Urinary bladder (tissue), 4 donors: ENCODE measurements at places on chromosomes 3 and 15.

- no peak for DNase-seq
Observed at GRCh38 chr3:184405075-184406030, 25.5 kb downstream of the CHRD start.

DNA sequence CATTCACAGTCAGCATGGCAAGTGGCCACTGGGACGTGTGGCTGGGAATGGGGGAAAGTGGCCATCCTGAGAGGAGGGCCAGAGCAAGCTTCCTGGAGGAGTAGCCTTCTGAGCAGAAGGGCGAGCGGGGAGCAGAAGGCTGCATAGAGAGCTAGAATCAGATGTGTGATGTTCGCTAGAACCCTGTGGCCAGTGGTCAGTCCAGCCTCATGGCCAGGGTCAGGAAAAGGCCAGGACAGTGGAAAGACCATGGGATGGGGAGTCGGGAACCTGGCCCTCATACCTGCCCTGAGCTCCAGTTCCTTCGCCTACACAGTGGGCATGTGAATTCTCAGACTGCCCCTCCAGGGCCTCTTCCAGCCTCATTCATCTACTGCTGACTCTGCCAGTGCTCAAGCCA lies 102.4 kb downstream of the DNAJB8 start:
- DNase-seq, result no peak

GRCh38 chr3:151501171-151501922 lies 40.5 kb upstream of the IGSF10 start:
- no peak for DNase-seq

DNA sequence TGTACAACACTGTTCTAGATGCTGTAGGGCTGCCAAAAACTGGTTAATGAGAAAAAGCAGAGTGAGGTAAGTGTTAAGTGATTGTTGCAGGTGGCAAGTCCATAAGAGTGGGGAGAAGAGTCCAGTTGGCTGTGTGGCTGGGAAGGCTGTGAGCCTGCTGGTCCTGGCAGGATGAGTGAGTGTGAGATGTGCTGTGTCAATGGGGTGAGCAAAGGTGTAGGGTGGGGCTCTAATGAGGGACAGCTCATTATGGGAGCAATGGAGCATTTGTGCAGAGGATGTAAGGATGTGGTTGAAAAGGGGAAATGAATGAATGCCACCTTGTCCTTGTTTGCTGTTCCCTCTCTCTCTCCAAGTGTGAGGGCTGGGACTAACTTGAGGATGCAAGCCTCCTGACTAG lies 145.3 kb upstream of the ROPN1 start:
- no peak for DNase-seq

GRCh38 chr3:46928282-46928681 lies 48.3 kb downstream of the CCDC12 start:
- DNase-seq, result no peak

DNA sequence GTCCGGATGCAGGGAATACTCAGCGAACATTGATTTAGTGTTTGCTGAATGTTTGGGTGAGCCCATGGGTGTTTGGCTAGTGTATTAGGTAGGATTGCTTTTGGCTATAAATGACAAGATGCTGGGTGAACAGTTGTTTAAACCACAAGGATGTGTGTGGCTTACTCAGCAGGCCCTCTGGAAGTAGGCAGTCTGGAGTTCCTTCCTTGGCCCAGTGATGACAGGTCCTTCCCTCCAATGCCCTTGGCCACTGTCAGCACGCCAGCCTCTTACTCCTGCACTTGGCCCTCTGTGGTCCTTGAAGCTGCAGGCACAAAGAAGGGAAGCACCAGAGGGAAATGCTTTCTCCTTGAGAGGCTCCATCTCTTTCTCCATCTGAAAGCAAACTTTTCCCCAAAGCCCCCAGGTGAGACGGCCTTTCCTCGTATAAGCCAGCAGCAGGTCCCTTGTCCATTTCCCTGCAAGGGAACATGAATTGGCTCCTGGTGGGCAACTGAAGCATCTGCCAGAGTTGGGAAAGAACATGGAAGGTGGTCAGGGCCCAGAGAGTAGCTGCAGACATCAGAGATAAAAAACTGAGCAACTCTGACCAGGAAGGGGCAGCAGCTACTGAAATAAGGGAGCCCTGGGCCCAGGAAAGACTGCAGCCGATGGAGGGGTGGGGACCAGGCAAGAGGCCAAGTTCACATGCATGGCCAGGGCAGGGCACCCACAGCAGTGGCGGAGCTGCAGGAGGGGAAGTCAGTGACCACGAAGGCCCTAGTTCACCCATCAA lies 105.0 kb downstream of the TPRA1 start:
- no peak for DNase-seq

GRCh38 chr3:194204042-194204987 lies 68.4 kb downstream of the HES1 start:
- DNase-seq, result no peak

GRCh38 chr15:60720086-60720485 lies 241.1 kb upstream of the ICE2 start:
- DNase-seq, result no peak

DNA sequence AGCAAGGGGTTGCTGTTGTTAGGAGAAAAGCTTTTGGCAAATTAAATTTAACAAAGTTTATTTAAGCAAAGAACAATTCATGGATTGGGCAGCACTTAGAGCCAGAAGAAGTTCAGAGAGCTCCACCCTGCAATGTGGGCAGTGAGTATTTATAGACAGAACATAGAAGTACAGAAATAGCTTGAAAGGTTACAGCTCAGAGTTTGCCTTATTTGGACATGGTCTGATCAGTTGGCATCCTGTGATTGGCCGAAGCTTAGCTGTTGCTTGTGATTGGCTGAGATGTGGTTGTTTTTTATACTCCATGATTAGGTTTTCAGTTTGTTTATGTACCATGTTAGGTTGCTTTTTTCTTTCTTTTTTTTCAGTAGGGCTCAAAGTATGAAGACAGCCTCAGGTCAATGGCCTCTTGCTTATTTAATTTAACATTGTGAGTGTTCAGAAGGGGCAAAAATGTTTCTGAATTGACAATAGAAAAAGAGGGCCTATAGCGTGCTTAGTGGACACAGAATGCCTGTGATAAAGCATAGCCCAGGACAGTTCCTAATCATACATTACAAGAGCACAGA lies 293.8 kb downstream of the IGSF11 start:
- no peak for DNase-seq

GRCh38 chr3:161345023-161345422 lies 26.3 kb downstream of the SPTSSB start:
- DNase-seq, result no peak

DNA sequence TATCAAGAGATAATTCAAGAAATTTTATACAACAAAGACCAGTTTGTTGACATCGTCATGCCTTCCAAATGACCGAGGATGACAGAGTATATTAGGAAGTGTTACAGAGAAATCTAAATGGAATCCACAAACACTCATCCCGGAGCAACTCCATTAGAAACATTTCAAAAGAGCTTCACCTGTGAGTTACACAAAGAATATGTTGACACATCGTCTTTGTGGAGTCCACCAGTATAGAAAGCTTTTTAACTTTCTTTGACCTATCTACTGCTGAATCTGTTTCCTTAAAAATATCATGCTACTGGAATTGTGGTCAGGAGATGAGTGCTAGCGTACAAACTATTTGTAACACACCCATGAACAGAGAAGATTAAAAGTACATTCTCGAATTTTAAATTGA lies 130.4 kb downstream of the SUCLG2 start:
- no peak for DNase-seq

DNA sequence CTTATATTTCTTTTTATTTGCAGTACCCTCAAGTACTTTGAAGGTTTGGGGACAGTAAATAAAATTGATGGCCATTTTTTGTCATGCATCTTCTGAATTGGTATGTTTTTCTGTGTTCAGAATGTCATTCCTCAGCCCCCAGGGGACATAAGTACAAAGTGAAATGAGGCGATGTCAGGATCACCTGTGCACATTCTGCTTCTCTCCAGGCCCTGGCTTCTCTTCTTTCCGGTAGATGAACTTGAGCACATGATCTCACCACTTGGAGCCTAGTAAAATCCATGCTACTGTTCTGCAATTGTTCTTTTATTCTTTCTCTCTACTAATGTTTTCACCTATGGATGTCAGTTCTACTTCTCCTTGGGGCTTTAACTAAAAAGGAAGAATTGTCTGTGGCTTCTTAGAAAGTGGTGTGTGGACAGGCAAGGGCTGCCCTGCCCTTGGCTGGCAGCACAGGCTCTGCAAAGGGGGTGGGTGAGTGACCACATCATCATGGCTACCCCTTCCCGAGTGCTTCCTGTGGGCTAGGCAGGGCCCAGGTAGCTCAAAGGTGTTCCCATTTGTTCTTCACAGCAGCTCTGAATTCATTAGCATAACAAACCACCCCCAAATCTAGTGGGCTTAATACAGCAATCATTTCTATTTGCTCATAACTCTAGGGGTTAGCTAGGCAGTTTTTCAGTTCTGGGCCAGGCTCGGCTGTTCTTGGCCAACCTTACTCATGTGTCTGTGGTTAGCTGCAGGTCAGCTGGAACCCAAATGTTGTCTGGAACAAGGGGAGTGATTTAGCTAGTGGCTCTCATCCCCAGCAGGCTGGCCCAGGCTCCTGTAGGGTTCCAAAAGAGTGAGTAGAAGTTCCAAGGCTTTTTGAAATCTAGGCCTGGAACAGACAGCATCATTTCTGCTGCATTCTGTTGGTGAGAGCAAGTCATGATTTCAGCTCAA lies 154.0 kb upstream of the CTDSPL start:
- DNase-seq, result no peak

DNA sequence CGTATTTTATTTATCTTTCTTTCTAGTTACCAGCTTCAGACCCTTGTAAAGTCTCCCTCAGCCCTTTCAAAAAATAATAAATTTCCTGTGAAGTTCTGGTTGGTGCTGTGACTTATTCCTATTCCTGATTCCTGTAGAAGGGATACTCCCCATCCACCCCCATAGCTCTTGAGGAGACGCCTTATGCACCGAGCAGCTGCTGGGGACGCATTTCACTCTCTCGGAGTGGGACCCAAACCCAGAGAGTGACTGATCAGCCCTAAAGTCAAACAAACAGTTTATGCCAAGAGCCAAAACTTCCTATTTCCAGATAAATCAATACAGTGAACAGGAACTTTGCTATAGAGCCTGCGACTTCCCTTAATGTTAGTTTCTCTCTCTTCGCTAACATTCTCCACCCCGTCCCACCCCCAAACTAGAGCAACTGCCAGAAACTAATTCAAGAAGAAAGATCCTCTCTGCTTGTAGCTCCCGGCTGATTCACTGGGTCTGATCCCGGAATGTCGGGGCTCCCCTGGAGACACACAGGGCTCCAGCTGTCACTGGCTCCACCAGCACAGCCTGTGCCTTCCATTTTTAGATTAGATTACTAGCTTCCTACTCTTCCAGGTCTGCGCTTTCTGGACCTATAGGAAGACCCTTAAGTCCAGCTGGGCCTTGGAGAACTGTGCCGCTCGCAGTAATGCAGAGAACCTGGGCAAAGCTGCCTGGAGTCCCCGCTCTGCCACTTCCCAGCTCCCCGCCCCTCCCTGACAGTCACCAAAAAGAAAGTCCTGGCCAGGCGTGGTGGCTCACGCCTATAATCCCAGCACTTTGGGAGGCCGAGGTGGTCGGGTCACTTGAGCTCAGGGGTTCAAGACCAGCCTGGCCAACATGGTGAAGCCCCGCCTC lies 45.2 kb downstream of the KLHL25 start:
- peak; percentile 29 for DNase-seq

- DNase-seq, result no peak
Observed at GRCh38 chr3:162165346-162165745, 668.7 kb downstream of the OTOL1 start.

- no peak for DNase-seq
Observed at GRCh38 chr3:106268696-106269095, 399.9 kb upstream of the CBLB start.

DNA sequence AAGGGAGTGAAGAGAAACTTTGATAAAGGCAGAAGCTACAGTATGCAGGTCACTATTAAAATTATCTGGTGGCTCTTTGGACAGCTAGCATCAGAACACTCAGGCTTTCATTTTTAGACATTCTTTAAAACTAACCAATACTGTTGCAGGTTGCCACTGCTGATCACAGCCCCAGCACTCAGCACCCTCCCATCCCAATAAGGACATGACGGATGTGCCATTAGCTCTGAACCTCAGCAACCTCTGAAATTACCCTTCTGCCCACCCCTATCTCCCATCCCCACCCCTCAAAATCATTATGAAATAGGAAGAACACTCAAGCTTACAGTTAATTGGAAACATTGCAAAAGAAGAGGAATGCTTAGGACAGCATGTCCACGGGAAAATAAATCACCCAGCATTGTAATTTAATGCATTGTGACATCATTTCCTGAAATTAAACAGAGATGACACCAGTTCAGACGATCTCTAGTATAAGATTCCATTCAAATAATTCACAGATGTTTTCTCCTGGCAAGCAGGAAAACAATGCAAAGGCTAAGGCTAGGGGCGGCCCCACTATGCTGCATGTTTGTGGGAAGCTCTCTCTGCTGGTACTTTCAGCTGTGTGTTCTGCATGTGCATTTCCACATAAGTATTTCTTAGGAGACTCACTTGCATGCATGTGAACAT lies 71.6 kb downstream of the MEIS2 start:
- no peak for DNase-seq

DNA sequence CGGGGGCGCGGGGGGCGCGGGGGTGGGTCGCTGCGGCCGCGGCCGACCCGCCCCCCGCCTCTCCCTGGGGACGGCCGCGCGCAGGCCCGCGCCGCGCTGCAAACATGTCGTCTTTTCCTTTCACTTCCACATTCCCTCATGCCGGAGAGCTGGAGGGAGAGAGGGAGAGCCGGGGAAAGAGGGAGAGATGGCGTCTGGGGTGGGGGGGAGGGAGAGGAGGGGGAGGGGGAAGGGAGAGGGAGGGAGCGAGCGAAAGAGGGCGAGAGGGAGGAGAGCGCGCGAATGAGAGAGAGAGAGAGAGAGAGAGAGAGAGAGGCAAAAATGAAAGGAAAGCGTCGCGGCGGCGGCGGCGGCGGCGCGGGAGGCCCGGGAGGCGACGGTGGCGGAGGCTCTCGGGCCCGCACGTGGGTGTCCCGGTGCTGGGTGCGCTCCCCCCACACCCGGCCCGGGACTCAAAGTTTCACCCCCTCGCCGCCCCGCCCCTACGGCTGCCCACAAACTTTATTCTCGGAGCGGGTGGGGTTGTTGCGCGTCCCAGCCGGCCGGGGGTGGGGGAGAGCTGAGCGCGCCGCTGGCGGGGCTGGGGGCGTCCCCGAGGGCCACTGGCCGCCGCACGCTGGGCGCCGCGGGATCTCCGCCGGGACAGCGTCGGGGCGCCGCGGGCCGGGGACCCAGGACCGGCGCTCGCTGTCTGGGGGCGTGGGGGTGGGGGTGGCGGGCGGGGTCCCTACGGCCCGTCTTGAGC lies 731 bp downstream of the ZNF710 start:
- DNase-seq, result no peak

GRCh38 chr3:115062009-115062408 lies 85.1 kb downstream of the ZBTB20 start:
- no peak for DNase-seq

GRCh38 chr3:182909318-182910040 lies 70.9 kb downstream of the DCUN1D1 start:
- no peak for DNase-seq

DNA sequence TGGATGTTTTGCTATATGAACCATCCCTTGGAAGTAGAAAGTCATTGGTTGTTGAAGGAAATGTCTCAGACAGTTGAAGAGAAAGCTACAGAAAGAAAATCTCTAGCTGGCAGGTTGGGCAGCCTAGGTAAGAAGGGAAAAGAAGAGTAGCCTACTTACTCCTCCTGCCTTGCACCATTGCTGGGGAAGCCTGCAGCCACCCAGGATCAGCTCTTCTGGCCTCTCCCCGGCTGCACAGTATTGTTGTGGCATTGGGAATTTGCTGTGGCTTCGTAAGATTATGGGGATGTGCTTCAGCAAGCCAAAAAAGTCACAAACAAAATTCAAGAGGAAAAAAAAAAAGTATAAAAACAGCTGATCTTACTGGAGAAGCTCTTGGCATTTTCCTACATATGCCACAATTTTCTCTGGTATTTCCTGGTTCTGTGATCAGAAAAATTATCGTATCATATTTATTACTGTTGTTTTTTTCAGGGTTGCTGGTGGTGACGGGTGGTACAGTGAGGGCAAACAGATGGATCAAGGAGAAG lies 154.2 kb downstream of the TIGIT start:
- no peak for DNase-seq
